Spinal cord (tissue), 10 donors: ENCODE measurements at places on chromosomes 7 and 10. TPM values are rescaled to one million over a fixed set of nuclear protein-coding genes. Genes with fewer than 3 reads are reported as not detected.
A peak's percentile ranks its signal among the peaks of the same experiment; 100 is the strongest.

The HGF gene
- total RNA-seq: 12.2 TPM

DNA sequence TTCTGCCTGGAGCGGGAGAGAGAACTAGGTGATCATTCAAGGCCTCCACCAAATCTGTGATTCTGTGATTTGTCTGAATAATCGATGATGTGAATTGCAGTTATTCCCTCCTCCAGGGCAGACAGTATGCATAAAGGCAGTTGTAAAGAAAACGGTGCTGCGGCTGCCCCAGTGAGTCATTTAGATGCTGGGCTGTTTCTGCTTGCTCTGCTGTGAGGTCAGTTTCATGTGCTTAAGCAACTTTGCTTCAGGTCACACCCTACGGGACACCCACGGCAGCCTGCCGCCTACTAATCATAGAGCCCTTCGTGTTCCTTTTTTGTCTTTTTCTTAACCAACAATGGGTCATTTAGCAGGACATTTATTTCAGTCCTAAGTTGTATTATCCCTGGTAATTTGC, 158.1 kb upstream of the PITRM1 start:
- H3K27me3 ChIP-seq: no peaks in the 10 kb centered on the region
- no peaks in the 10 kb centered on the region for H3K36me3 ChIP-seq
- H3K27ac ChIP-seq: no peak overlapping the region
- no peak overlapping the region for H3K4me3 ChIP-seq
- no peak for DNase-seq

The SPDYE2B gene
- not detected for total RNA-seq

DNA sequence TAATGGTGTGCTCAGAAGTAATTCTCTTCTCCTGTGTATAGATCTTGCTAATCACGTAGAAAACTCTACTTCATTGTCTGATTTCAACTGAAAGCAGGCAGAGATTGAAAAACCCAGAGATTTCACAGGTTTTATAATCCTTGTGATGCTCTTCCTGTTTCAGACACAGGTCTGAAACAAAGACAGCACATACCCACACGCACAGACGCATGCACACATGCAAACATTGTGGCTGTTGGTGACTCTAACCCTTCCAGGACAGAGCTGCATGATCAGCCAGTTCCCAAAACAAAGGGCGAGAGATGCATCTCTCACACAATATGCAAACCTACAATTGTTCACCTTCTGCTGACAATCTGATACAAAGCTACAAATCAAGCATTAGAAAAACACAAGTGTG, 11.1 kb upstream of the TFEC start:
- no peak overlapping the region for H3K27ac ChIP-seq
- no peaks in the 10 kb centered on the region for H3K27me3 ChIP-seq
- no peaks in the 10 kb centered on the region for H3K36me3 ChIP-seq
- no peak overlapping the region for H3K4me3 ChIP-seq
- no peaks in the 10 kb centered on the region for H3K4me1 ChIP-seq
- no peak for DNase-seq

The UFSP1 gene
- 4.2 TPM for total RNA-seq

GRCh38 chr7:66930341-66930740, 9.3 kb downstream of the TMEM248 start:
- no peaks in the 10 kb centered on the region for H3K27me3 ChIP-seq
- no peak for DNase-seq
- no peak overlapping the region for H3K27ac ChIP-seq
- no peak overlapping the region for H3K4me3 ChIP-seq
- no peaks in the 10 kb centered on the region for H3K4me1 ChIP-seq

DNA sequence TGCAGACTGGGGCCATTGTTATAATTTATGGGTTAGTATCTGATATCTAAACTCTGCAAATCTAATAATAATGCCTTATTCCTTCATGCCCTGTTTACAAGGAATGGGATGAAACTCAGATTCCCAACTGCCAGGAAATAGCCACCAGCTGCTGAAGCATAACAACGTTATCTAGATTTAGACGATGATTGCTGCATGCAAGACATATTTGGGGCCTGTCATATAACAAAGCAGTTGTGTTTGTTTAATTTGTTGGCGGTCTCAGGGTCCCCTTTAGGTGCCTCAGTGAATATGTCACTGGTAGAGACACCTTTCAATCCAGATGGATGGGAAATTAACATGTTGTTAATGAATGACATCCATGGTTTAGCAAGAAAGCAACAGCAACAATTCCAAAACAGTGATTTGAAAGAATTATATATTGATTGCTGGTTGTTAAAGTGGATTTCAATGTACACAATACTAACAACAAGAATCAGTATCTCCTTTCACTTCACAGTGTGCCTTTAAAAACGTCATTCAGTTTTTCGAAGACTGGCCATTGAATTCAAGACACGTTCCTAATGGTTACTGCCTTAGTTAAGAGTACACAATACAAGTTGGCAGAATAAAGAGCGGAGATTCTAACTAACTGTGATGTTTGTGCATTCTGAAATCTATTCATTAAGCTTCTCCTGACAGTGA, 860.6 kb upstream of the CELF2 start:
- no peaks in the 10 kb centered on the region for H3K4me1 ChIP-seq
- H3K27ac ChIP-seq: no peak overlapping the region
- H3K27me3 ChIP-seq: no peaks in the 10 kb centered on the region
- H3K36me3 ChIP-seq: no peaks in the 10 kb centered on the region
- no peak overlapping the region for H3K4me3 ChIP-seq
- peak; percentile 66 for DNase-seq

DNA sequence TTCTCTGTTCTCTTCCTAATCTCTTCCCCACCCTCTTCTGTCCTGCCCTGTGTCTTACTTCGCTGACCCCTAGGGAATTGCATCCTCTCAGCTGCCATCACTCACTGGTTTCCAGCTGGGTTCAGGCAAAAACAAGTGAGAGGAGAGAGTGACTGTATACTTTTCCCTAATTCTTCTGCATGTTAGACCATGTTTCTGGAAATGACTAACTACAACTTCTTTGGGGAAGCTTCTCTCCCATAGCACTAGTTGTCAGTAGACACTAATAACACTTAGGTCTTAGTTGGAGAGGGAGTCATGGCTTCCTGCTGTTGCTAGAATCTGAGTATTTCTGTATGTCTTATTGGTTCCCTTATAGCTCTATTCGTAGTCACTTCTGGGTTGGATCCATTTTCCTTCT, 299.0 kb upstream of the FZD1 start:
- no peak for DNase-seq
- no peak overlapping the region for H3K4me3 ChIP-seq
- no peaks in the 10 kb centered on the region for H3K27me3 ChIP-seq
- H3K36me3 ChIP-seq: no peaks in the 10 kb centered on the region
- no peak overlapping the region for H3K27ac ChIP-seq

GRCh38 chr7:28211006-28211405, 30.4 kb upstream of the JAZF1 start:
- no peak overlapping the region for H3K4me3 ChIP-seq
- H3K27me3 ChIP-seq: no peaks in the 10 kb centered on the region
- DNase-seq: no peak
- H3K27ac ChIP-seq: no peak overlapping the region
- H3K4me1 ChIP-seq: no peaks in the 10 kb centered on the region

- H3K27me3 ChIP-seq: no peaks in the 10 kb centered on the region
- H3K4me3 ChIP-seq: no peak overlapping the region
- no peaks in the 10 kb centered on the region for H3K4me1 ChIP-seq
- no peak overlapping the region for H3K27ac ChIP-seq
Observed at GRCh38 chr7:108684629-108685028, 115.0 kb downstream of the DNAJB9 start.

The OR2A7 gene
- total RNA-seq: 1.5 TPM

- no peaks in the 10 kb centered on the region for H3K27me3 ChIP-seq
- H3K36me3 ChIP-seq: no peaks in the 10 kb centered on the region
- DNase-seq: no peak
- no peak overlapping the region for H3K4me3 ChIP-seq
- H3K27ac ChIP-seq: no peak overlapping the region
Observed at GRCh38 chr7:50342616-50343114, 38.1 kb downstream of the IKZF1 start.

GRCh38 chr7:74069790-74070618, 13.6 kb upstream of the LIMK1 start:
- H3K36me3 ChIP-seq: peaks cover 28% of the 10 kb centered on the region
- no peaks in the 10 kb centered on the region for H3K27me3 ChIP-seq
- H3K4me1 ChIP-seq: peaks cover 4% of the 10 kb centered on the region
- DNase-seq: no peak

The TMEM236 gene
- 0.50 TPM for total RNA-seq
